ENCODE measurements at places on chromosomes 16 and 17.

DNA sequence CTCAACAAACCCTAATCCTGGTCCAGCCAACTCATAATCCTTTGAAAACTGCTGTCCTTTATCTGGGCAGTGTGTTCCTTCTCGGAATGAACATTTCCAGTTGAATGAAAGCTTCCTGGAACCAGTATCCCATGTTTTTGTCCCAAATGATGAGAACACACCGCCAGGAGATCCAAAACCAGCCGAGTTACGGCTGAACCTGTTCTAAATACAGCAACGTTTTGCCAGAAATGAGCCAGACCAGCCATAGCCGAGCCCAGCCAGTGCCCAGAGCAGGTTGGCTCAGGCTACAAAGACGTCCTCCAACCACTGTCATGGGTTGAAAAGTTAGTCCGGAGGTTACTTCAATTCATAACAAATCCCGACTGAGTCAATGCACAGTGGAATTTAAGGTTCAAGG lies 67.6 kb upstream of the FOXF1 start:
- no peak for DNase-seq

DNA sequence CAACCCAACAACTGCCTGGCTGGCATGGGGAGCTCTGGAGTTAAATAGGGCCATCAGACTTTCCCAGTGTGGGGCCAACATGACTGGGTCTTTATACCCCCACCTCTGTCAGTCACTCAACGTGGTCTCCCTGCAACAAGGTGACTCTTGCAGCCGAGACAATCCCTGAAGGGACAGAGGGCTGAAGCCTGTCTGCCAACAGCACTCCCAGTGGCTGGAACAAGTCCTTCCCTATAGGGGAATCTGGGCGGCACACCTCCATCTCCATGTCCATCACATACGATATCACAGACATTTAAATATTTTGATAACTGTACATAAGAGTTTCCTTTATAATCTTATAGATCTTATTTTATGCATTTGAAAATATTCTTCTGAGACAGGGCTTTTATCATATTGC lies 4.8 kb upstream of the MAPT start:
- DNase-seq: no peak

DNA sequence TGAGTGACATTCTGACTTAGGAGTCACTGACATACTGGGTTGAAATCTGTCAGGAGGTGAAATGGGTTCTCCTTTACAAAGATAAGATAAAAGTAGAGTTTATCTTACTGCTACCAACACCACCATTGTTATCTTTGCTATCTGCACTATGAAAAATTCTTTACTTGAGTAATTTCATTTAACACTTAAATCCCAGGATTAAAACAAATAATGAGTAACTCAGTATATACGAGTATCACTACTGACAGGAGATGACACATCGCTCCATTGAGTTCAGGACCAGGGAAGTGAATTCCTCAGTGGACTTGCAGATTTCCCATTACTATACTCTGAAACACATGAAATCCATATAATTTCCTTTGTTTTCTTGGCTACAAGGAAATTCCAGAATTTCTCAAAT lies 242.1 kb upstream of the NLRP1 start:
- no peak for DNase-seq

DNA sequence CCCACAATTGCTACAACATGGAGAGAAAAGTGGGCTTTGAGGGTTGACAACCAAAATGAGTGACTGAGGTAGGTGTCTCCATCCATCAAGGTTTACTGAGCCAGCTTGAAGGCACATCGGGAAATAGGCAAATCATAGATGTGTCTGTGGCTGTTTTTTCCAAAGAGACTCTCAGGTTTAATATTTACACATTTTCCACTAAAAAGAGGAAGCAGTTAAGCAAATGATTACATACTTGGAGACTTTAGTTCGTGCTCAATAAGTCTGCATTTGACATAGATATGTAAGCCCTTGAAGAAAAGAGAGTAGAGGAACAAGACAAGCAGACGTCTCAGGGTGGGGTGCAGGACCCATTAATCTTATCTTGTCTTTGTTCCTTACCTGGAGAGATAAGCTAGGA lies 148.9 kb upstream of the COX10 start:
- no peak for DNase-seq

DNA sequence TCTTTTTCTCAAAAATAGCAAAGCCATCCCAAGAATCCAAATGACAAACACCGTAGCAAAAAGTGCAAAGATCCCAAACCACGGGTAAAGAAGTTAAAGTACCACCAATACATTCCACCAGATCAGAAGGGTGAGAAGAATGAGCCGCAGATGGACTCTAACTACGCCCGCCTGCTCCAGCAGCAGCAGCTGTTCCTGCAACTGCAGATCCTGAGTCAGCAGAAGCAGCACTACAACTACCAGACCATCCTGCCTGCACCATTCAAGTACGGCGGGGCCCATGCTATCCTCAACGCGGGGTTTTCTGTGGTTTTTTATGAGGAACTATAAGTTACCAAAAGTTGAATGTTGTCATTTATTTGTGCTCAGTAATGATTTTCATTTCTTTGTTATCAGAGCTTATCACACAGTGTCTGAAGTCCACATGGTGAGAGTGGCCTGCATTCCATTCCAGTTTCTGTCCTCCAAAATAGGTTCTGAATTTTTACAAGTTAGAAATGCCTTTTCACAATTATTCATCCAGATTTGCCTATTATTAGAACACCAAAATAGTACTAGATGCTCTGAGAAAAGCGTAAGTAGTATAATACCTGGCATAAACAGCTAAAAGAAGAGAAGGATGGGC lies 169.2 kb downstream of the MRTFB start:
- DNase-seq: no peak

GRCh38 chr16:50253514-50253910 lies 12.8 kb upstream of the ADCY7 start:
- no peak for DNase-seq

DNA sequence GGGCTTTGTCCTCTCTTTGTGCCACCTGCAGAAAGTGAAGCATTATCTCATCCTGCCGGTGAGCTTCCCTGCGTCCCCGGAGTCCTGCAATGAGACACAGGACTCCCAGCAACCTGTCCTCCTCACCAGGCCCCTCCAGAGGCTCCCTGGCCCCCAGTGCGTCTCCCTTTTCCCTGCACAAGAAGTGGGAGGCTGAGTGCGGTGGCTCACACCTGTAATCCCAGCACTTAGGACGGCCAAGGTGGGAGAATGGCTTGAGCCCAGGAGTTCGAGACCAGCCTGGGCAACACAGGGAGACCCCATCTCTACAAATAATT lies 8.4 kb downstream of the GRB7 start:
- no peak for DNase-seq

GRCh38 chr17:29962656-29963055 lies 21.2 kb downstream of the EFCAB5 start:
- no peak for DNase-seq

GRCh38 chr16:21634216-21634615 lies 18.2 kb downstream of the IGSF6 start:
- DNase-seq: no peak

DNA sequence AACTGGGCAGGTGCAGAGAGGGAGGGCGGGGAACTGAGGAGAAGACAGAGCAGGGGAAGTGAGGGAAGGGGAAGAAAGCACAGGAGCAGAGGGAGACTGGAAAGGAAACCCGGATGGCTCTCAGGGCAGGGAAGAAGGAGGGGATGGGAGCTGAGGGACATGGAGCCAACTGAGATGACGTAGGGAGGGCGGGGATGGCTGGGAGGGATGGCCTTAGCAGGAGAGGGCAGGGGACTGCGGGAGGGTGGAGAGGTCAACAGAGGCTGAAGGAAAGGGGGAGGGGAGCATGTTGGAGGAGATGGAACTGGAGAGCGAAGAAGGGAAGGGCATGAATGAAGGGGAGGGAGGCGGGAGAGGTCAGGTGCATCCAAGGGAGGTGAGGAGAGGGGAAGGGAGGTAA lies 81.9 kb downstream of the KCNJ12 start:
- DNase-seq: no peak

GRCh38 chr16:88057656-88058055 lies 106.4 kb downstream of the BANP start:
- DNase-seq: no peak

DNA sequence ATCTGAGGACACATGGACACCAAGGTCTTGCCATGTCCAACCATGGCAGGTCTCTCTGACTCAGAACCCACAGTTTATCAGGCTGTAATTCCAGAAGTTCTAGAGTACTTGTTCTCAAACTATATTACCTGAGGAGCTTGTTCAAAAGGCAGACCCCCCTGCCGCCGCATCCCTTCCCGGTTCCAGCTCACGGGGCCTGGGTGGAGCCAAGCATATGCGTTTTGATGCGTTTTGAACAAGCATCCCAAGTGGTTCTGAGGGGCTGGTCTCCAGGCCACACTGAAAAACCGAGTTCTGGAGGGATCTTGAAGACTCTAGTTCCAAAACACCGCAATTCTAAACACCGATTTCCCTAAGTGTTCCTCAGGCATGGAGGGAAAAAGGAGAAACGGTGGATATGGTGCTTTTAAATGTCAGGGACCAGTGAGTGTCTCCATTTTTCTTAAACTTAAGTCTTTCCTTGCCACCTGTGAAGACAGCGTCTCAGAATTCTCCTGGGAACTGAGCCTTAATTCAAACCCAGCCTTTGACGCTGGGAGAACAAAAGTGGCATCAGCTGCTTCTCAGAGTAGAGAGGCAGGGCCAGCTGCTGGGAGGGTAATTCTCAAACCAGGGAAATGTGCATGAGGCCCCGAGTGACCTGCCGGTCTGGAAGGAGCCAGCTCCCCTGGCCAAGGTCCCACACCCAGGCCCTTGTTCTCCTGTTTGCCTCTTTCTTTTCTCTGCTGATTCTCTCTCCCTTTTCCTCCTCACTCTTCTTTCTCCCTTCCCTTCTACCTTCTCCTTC lies 84.4 kb upstream of the PLCG2 start:
- DNase-seq: no peak

DNA sequence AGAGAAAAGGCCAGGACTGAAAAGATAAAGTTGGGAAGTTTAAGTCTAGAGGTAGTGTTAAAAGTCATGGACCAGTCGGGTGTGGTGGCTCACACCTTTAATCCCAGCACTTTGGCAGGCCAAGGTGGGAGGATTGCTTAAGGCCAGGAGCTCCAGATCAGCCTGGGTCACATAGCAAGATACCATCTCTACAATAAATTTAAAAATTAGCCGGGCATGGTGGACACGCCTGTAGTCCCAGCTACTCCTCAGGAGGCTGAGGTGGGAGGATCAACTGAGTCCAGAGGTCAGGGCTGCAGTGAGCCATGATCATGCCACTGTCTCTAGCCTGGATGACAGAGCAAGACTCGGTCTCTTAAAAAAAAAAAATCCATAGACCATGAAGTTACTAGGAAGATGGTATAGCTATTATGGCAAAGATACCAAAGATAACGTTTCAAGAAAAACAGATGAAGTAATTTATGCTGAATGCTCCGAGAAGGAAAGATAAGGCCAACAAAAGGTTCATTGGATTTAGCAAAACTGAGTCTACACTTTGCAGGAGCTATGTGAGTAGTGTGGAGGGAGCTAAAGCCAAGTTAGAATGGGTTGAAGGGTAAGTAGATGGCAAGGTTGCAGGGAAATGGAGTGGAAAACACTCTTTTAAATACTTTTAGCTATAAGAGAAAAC lies 11.7 kb downstream of the TRIM37 start:
- DNase-seq: no peak

- DNase-seq: no peak
Measured at GRCh38 chr16:59181821-59182420, 447.8 kb upstream of the GOT2 start.

DNA sequence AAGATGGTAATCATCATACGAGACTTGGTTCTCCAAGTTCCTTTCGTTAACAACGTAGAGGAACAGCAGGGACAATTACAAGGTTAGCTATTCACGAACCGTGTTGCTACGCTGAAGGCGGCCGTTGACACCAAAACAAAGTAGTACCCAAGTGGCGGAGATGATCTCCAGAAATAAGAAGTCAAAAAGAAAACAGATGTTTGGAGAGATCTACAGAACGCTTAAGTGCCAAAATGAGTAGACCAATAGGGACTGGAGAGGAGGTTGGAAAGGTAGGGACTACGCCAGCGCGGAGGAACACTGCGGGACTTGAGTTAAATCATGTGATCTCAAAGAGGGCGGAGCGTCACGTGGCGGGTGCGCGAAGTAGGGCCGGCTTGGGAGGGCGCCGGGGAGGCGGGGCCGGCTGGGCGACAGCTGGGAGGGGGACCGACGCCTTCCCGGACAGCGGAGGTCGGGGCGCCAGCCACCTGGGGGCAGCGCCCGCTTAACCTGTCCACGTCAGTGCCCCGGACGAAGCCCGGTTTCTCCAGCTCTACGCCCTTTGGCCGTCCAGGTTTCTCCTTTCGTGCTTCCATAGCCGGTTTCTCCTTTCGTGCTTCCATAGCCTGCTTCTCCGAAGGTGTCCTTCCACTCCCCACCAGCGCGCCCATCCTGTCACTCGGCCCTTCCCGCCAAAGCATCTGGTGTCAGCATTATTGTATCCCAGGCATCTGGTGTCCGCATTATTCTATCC lies 636 bp upstream of the GABARAP start:
- peak; percentile 96 for DNase-seq

DNA sequence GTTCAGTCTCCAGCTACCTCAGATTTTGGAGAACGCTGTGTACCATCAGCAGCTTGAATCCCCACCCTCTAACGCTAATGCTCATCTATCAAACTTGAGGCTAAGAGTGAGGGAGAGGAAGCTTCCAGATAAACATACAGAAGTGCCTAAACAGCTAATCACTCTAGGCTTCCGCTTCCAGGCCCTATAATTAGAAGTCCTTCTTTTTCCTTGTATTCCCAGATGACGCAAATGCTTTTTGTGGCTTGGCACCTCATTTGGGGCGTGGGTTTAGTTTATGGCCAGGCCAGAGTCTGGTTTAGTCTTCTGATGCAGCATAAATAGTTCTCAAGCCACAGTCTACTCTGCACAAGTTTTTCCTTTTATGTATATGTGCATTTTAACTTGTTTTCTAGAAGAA lies 263.4 kb downstream of the BCAS3 start:
- DNase-seq: peak; percentile 40

DNA sequence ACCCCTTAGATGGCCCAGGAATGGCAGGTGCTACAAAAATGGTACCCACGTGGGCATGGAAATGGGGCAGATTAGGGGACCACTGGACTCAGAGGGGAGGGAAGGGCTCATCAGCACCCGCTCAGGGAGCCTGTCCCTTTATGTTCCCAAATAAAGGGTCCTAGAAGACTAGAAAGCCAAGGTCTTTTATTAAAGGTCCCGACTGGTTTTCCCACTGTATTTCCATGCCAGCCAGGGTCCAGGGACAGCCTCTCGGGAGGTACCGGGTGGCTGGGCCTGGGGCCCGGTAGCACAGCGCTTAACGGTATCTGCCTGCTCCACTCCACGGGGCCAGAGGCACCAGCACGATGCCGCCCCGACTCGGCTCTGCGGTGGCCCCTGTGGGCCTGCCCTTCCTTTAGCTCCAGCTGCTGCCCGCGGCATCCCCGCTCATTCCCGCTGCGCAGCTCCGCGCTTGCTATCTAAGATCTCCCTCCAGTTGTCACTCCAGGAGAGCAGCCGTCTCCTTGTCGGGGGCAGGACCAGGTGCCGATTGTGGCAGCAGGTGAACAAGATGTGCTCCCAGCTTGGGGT lies 1.4 kb downstream of the NT5C start:
- no peak for DNase-seq

GRCh38 chr17:36645422-36645821 lies 44.0 kb downstream of the MRM1 start:
- DNase-seq: no peak

GRCh38 chr17:78122216-78122930 lies 6.2 kb downstream of the TMC6 start:
- no peak for DNase-seq

GRCh38 chr16:56983211-56983751 lies 6.1 kb upstream of the NLRC5 start:
- no peak for DNase-seq

All from SHP77 (cell line).